ENCODE measurements at places on chromosomes 4 and X.

- DNase-seq, result no peak
These were observed 233.2 kb downstream of the PTTG2 start for GRCh38 chr4:38193236-38193863.

GRCh38 chr4:17128268-17128667 lies 229.8 kb upstream of the LDB2 start:
- DNase-seq, result no peak

GRCh38 chr4:46392421-46392820 lies 2.5 kb upstream of the GABRA2 start:
- DNase-seq, result no peak

GRCh38 chr4:141133146-141133998 lies at the start of gene RNF150:
Gene RNF150, minus strand, starts transcription at chr4:141133469.
- DNase-seq, result peak; percentile 69

GRCh38 chrX:74343343-74344279 lies 39.6 kb downstream of the ZCCHC13 start:
- no peak for DNase-seq

- no peak for DNase-seq
These were observed 53.2 kb downstream of the PPM1K start for GRCh38 chr4:88230969-88231771.

- DNase-seq, result no peak
These were observed 108.4 kb upstream of the FAM241A start for GRCh38 chr4:112036886-112037285.

DNA sequence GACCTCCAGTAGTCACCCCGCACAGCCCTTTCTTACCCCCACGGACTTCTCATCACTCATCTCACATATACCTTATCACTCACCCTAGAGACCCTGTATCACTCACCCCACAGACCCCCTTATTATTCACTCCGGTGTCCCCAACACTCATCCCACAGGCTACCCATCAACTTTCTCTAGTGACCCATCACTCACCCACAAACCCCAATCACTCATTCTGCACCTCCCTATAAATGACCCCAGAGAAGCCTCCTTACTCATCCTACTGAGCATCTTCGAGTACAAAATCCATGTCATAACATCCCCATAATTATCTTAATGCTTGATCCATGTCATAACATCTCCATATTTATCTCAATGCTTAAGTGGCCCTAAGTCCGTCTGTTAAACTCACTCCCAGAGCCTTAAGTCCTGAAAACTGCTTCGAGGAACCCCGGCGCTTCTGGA lies 934 bp downstream of the ZNF41 start:
- DNase-seq, result no peak

GRCh38 chr4:113385281-113385899 lies 335.9 kb downstream of the ANK2 start:
- no peak for DNase-seq

DNA sequence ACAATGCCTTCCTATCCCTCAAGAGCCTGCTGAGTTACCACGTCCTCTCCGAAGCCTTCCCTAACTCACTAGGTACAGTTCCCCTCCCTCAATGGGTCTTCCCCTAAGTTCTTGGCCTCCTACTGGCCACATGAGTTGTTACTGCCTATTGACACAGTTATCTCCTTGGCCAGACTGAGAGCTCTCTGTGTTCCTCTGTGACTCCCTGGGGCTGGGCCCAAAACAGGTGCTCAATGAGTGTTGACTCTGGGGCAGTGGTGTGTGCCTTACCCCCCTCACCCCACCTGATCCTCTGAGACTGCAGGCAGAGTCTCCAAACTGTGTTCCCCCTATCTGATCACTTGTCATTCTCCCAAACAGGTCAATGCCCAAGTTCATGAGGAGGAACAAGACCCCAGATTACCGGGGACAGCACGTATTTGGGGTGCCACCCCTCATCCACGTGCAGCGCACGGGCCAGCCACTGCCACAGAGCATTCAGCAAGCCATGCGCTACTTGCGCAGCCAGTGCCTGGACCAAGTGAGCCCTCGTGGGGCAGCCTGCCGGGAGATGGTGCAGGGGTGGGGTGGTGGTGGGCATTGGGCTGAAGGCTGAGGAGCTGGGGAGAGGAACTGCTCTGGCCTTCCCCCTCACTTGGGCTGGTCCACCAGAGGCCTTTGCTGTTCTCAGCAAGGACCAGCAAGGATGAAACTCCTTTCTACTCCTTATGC lies 72.6 kb downstream of the STARD8 start:
- no peak for DNase-seq
